ENCODE measurements at places on chromosomes 3 and 15.

GRCh38 chr3:181402347-181402746 is 309.4 kb upstream of the SOX2 start:
- DNase-seq = no peak

GRCh38 chr3:136353461-136353860 is 103.3 kb downstream of the PCCB start:
- DNase-seq = no peak

DNA sequence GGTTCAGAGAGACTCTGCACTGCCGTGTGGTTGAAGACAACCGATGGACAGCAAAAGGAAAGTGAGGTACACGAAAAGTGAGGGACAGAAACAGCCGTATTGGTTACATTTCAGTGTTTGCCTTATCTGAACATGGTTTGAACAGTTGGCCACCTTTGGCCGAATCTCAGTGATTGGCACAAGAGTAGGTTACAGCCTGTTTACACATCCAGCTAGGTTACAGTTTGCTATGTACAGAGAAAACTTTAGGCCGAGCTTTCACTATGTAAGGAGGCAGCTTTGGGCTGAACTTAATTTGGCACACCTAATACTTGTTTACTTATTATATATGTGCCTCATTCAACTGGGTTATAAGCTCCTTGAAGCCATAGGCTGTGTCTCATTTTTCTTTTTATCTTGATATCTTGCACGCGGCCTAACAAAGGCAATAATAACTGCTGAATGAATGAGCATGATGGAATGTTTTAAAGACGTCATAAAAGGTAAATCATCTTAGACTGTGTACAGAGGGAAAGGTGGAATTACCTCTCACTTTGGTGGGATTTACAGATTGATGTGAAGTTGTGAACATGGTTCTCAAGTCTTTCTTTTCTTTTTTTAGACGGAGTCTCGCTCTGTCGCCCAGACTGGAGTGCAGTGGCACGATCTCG is 17.2 kb upstream of the GREM1 start:
- no peak for DNase-seq

DNA sequence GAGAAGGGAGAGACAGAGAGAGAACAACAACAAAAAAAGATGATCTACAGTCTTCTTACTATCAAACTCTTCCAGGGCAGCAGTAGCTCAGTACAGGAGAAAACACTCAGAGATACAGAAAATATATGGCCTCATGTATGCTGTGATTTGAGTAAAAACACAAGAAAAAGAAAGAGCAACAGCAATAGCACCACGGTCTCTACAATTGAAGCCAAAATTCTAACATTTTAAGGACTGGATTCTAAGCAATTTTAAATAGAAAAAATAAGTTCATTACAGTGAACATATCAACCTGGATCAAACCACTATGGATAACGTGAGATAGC is 43.5 kb upstream of the ALCAM start:
- no peak for DNase-seq

DNA sequence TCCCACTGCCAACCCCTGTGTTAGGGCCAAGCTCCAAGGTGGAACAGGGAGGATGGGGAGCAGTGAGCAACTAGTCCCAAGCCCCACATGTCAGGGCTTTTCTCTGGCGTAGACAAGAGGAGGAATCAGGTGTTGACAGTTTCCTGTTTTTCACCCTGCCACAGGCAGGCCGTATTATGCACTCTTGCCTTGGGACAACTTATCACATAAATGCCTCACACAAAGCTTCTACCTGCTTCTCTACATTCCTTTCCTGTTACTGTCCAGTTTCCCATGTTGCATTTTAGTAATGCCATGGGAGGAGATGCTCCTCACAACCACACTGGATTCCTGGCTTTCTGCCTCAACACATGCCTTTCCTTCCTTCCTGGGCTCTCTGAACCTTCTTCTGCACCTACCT is 381.2 kb upstream of the ATP11B start:
- no peak for DNase-seq

DNA sequence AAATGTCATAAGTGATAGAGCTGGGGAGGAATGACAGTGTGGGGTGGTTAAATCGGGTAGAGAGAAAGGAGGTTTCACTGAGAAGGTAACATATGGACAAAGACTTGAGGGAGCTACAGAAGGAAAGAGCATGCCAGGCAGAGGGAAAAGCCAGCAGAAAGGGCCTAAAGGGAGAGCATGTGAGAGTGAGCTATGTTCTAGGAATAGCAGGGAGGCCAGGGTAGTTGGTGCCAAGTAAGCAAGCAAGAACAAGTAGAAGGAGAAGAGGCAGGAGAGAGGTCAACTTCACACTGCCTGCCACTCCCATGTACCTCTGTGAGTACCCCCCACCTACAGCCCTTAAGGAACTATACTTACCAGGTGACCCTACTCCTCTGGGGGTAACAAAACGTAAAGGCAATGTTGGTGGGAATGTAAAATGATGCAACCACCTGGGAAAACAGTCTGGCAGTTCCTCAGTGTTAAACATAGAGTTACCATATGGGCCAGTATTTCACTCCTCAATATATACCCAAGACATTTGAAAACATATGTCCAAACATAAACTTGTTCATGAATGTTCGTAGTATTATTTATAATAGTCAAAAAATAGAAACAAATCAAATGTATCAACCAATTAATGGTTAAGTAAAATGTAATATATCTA is 67.6 kb downstream of the SFMBT1 start:
- DNase-seq = no peak

- DNase-seq = no peak
Observed at GRCh38 chr3:49601358-49602048, 47.2 kb downstream of the BSN start.

DNA sequence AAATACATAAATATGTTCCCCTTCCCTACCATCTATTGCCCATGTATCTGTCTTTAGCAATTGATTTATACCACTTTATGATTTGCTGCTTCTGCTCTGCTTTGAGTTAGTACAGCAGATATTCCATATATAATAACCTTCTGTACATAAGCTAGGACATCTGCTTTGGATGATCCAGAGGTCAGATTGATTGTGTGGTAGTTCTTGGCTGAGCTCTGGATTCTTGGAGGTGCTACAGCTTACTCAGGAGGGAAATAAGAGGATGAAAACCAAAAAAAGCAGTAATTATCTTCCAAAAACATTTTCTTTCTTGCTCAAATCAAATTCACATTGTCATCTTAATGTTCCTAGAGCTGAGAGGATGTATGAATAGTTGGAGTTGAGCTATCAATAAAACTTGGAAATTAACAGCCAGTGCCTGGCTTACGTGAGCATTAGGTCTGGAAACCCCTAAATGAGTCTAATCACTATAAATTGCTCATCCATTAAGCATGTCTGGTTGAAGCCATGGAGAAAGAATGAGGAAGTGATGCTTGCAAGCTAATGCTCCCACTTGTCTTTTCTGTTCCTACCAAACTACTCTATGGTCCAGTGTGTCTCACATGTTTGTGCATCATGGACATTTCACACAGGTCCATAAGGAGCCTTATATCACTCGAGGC is 36.3 kb upstream of the TMEM42 start:
- no peak for DNase-seq

DNA sequence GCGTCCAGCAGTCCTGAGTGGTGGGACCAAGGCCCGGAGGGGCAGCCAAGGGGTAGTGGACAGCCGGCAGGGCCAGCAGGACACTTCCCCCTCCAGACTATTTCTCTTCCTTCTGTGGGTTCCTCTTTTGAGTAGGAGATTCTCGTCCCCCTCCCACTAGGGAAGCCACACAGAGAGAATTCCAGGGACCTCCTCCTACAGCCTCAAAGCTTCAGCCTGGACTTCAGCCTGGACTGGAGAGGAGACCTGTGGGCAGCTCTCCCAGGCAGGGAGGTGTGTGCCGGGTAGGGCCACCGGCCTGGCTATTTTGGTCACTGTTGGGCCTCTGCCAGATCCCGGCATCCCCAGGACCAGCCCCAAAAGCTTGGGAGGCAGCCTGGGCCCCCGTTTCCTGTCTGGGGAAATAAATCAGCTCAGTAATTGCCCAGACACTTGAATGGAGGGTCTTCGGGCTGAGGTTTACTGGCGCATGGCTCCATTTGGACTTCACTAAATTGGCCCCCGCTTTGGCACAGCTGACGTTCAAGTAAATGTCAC is 1.3 kb downstream of the SLC6A6 start:
- no peak for DNase-seq

DNA sequence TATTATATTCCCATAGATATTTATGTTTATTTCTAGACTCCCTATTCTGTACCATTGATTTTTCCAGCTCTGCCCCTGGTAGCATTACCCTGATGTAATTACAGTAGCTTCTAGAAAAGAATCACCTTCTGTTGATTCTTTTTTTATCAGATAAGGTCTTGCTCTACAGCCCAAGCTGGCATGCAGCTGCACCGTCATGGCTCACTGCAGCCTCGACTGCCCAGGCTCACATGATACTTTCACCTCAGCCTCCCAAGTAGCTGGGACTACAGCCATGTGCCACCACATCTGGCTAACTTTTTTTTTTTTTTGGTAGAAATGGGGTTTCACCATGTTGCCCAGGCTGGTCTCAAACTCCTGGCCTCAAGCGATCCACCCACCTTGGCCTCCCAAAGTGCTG is 41.8 kb downstream of the SLC24A1 start:
- no peak for DNase-seq

- no peak for DNase-seq
Observed at GRCh38 chr3:4529876-4530588, 36.9 kb downstream of the ITPR1 start.

DNA sequence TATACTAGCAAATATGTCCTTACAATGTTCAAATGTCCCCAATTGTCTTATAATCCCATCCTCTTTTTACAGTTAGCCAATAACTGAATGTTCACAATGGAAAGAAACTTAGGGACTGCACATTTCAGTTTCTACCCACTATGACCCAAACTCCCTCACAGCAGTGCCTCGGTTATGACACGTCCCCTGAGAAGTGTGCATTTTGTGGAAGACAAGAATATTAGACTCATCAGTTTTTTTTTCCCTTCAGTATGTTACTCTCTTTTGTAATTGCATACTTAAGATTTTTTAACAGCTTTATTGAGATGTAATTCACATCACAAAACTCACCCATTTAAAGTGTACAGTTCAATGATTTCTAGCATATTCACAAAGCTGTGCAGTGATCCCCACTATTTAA is 64.8 kb downstream of the IGF2BP2 start:
- no peak for DNase-seq

- DNase-seq = peak; percentile 87
Observed at GRCh38 chr3:183555541-183556081, at the start of gene KLHL6. Gene KLHL6, minus strand, starts transcription at chr3:183555706. Its CDS starts 53 bp downstream, at chr3:183555653.

DNA sequence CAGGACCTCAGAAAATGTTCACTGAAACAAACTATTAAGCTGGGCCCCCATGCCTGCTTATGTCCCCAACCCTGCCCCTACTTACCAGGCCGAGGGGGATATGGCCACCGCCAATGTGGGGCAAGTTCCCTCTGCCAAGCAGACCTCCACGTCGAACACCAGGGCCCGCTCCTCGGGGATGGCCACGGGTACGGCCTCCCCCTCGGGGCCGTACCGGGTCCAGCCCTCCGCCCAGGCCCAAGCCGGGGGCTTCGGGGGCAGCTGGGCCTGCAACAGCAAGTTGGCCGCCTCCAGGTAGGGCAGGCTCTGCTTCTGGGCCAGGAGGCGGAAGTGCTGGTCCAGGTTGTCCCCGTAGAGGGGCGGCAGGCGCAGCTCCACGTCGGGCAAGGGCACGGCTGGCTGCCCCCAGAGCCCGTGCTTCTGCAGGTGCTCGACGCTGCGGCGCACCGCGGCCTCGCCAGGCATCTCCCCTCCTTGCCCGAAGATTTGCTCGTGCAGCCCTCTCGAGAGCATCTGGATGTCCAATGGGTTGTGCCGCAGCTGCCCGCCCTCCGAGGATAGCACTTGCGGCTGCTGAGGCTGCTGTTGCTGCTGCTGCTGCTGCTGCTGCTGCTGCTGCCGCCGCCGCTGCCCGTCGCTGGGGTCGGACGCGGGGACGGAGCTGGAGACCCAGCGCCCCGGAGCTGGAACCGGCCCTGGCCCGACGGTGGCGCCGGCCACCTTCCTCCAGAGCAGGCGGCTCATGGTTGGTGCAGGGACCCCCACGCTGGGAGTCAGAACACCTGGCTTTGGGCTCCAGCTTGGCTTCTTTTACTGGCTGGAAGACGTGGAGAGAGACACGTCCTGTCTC is 1.4 kb downstream of the POLG start:
- DNase-seq = no peak

DNA sequence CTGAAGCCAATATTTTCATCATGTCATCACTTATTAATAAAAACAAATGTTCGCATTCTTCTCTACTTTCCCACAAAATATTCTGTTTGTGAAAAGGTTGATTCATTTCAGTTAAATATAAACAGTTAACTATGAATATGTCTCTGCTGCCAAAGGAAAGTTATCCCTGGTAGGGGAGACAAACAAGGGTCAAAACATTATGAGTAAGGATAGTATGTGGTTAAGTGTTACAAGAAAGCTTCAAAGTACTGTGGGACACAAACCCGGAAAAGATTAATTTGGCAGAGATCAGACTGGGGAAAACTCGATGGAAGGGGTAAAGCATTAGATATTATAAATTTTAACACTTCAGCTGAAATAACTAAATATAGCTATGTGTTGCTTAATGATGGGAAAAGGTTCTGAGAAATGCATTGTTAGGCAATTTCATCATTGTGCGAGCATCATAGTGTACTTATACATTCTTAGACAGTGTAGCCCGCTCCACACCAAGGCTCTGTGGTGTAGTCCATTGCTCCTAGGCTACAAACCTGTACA is 436.5 kb upstream of the TBL1XR1 start:
- no peak for DNase-seq

- DNase-seq = no peak
Observed at GRCh38 chr15:33022629-33023028, 171.9 kb downstream of the FMN1 start.

GRCh38 chr3:140898340-140899180 is 43.1 kb upstream of the SLC25A36 start:
- no peak for DNase-seq

DNA sequence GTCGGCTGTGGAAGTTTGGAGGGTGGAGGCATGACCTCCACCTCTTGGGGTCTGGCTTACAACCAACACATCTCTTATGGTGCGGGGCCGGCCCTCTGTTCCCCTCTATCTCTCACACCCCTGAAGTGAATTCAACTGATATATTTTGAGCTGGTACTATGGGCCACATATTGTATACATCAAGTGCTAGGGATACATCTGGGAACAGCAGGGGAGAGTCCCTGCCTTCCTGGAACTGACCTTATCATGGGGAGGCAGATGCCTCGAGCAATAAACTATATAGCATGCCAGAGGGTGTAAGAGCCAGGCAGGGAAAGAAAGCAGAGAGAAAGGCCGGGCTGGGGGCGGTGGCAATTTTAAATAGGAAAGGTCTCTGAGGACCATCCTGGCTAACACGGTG is 60.4 kb upstream of the TRPM1 start:
- no peak for DNase-seq

- peak; percentile 69 for DNase-seq
Observed at GRCh38 chr15:69414701-69415167, 585 bp downstream of the KIF23 start.

All from activated CD8-positive, alpha-beta memory T cell treated with anti-CD3 and anti-CD28 coated beads, Interleukin-2, amount 50 U/mL, for 48 hours (primary cell).